Stimulated activated effector memory CD8-positive, alpha-beta T cell treated with anti-CD3 and anti-CD28 coated beads, Interleukin-12 subunit alpha, Interleukin-12 subunit beta, amount 100 ng/mL, for 72 hours (primary cell): ENCODE measurements at places on chromosomes 5 and 9.

DNA sequence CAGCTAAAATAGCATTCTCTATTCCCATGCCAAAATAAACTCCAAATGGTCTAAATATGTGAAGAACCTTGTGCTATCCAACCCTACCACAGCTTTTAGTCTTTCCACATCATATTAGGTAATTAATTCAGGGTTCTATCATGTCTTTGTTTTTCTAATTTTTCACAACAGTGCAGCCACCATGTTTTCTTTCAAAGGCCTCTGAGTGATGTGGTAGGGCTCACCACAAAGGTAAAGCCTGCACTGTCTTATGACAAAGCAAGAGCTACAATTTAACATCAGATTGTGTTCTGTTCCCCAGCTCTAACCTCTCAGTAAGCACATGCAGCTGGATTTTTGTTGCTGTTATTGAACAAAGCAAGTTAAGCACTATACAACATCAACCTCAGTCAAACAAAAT lies 52.4 kb downstream of the MEF2C start:
- DNase-seq = no peak

- DNase-seq = no peak
Observed at GRCh38 chr9:83266666-83267496, 203.9 kb upstream of the RASEF start.

- DNase-seq = no peak
Observed at GRCh38 chr5:150376799-150377771, 19.6 kb downstream of the TCOF1 start.

DNA sequence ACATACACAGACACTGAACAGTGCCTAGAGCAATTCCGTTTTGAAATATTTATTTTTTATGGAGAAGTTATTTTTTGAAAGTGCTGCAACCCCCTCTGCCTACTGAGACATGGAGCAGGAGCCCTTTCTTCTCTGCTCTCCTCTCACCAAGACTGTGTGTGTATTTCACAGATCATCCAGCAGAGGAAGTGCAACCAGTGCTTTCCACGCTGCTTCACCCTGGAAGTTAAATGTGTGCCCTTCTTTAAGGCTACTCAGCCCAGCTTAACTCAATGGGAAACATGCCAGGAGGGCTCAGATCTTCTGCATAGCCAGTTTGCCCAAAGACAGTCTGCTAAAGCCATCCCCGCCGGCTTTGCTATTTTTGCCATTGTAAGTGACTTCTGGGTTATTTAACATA lies 606.3 kb downstream of the TLE1 start:
- DNase-seq = no peak

DNA sequence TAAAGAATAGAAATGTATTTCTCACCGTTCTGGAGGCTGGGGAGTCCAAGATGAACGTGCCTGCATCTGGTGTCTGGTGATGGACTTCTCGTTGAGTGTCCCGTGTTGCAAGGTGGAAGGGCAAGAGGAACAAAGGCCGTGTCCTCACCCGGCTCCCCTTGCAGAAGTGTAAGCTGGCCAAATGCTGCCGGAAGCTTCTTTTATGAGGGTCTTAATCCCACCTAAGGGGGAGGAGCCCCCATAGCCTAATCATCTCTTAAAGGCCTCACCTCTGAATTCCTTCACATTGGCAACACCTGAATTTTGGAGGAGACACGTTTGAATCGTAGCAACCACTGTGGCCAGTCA lies 99.1 kb upstream of the DAP start:
- no peak for DNase-seq

- DNase-seq = no peak
Observed at GRCh38 chr9:103900466-103900865, 193.6 kb upstream of the SMC2 start.

GRCh38 chr5:181121675-181122561 lies 9.1 kb downstream of the OR2V1 start:
- no peak for DNase-seq

- no peak for DNase-seq
Observed at GRCh38 chr5:16457451-16457850, 8.1 kb downstream of the ZNF622 start.

GRCh38 chr9:136828474-136829140 lies 13.7 kb upstream of the AJM1 start:
- DNase-seq = no peak

DNA sequence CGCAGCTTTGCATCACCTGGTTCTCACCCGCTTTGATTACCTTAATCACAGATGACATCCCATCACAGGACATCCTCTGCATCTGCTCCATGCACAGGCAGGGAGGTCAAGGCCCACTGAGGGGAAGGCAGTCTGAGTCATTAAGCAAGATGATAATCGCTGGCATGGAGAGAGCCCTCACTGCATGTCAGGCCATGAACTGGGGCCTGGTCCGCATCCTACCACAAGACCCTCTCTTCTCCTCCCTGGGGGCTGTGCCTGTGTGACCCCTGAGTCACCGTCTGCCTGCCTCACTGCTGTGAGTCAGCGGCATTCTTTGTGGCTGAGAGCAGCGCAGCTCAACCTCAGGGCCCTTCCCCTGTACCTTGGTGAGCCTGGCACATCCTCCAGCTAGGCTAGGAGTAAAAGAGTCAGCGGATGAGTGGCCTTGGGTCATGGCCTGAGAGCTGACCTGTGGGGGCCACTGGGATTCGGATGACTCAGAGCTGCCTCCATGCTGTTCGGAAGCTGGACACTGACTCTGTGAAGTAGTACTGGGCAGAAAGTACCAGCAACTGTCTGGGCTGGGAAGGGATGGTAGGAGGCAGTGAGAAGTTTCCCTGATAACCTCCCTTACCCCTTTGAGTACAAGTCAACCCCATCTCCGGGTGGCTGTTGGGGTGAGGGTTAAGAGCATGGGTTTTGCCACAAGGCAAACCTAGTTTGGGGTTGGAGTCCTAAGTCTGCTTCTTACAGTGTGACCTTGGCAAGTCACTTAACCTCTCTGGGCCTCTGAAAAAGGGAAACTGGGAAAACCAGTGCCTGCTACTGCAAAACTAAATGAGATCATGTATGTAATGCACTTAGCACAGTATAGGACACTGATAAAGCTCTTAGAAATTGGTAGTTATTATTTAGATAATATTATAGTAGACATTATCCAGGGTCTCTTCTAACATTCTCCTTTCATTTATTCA lies 14.6 kb upstream of the ARSI start:
- DNase-seq = no peak

- DNase-seq = no peak
Observed at GRCh38 chr9:105259731-105260612, 15.5 kb downstream of the SLC44A1 start.

DNA sequence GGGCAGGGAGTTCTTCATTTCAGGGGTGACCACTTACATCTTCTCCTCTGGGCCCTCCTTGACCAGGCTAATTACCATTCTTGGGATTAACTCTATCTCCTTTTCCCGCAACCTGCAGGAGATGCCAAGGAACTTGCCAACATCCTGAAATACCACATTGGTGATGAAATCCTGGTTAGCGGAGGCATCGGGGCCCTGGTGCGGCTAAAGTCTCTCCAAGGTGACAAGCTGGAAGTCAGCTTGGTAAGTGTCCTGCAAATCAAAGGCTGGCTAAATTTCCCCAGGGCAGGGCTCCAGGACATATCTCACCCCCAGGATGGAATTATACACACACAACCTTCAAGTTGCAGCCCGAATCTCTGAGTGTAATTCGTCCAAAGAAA lies 30.2 kb downstream of the TGFBI start:
- no peak for DNase-seq

- DNase-seq = no peak
Observed at GRCh38 chr5:107431536-107431935, 239.2 kb downstream of the EFNA5 start.

GRCh38 chr5:127003798-127004495 lies 26.4 kb downstream of the MARCHF3 start:
- DNase-seq = no peak

DNA sequence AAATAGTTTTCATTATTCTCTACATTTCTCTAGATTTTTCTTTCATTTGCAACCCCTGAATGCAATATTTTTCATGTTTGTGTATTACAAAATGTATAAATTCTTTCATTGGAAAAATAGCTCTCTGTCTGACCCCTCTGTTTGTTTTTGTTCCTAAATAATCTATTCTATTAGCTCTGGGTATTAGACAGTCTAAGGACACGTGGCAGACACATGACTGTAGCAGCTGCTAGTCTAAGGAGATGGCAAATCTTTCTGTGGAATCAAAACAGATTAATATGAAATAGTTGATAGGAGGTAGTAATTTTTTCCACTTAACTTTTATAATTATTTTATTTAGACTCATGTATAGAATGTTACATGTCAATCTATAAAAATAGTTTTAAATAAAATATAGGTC lies 21.4 kb upstream of the SPATA9 start:
- no peak for DNase-seq

DNA sequence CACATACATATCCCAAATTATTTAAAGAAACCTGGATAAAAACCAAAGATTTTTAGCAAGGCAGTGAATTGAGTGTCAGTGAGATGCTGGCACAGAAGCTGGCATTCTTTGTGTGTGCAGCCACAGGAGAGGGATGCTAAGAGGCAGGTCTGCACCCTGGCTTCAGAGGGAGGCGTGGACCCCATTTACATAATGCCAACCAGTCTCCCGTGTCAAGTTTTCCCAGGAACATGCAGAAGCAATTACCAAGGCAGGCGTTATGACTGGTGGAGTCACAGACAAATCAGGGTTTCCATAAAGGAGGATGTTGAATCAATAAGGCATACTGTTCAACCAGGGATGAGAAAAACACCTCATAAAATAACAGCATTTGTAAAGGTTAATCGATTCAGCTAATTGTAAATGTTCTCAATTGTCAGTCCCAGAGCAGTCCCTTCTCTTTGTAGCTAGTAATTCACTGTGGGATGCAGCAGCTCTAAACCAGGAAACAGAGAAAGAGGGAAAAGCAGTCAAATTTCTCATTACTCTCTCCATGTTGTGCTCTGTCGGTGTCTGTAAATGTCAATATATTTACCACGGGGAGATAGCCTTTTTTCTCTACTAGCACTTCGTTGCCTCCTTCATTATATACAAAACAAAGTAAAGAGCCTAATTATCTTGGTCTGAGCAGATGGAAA lies 452.4 kb upstream of the GRAMD2B start:
- no peak for DNase-seq

DNA sequence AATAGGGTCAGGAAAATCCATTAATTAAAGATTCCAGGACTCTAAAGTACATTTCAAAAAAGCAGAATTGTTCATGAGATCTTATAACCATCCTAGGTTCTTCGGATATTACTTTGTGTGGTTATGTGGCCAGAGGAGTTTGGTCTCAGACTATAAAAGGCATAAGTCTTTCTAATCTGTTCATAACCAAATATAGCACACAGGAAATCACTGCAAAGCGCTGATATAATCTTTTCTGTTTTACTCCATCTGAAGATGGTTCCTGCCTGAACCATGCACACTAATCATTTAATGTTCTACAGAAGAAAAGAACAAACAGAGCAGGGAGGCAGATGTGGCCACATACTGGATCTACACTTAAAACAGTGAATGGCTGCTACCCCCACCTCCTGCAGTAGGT lies 182.8 kb downstream of the SEMA5A start:
- DNase-seq = no peak
